ENCODE measurements at places on chromosomes 3 and 15. TPM values are rescaled to one million over a fixed set of nuclear protein-coding genes. Genes with fewer than 3 reads are reported as not detected.

Gene CLDN11
- total RNA-seq, result 36.7 TPM

Gene TGM4
- not detected for total RNA-seq

Gene IL17RC
- 33.3 TPM for total RNA-seq

Gene SAMD7
- total RNA-seq, result not detected

Gene CNTN3
- total RNA-seq, result 10.8 TPM

Gene SPSB4
- total RNA-seq, result 0.29 TPM

Gene CHRM5
- not detected for total RNA-seq

Gene IL17RB
- 13.3 TPM for total RNA-seq

Gene GPR87
- not detected for total RNA-seq

Gene EPHA3
- total RNA-seq, result 15.3 TPM

Gene CCDC191
- 7.2 TPM for total RNA-seq

Gene STT3B
- 123 TPM for total RNA-seq

Gene ANAPC13
- total RNA-seq, result 53.6 TPM

Gene ZDHHC19
- 1.2 TPM for total RNA-seq

Gene SAMMSON
- not detected for total RNA-seq

Gene ITGA11
- 2.6 TPM for total RNA-seq

DNA sequence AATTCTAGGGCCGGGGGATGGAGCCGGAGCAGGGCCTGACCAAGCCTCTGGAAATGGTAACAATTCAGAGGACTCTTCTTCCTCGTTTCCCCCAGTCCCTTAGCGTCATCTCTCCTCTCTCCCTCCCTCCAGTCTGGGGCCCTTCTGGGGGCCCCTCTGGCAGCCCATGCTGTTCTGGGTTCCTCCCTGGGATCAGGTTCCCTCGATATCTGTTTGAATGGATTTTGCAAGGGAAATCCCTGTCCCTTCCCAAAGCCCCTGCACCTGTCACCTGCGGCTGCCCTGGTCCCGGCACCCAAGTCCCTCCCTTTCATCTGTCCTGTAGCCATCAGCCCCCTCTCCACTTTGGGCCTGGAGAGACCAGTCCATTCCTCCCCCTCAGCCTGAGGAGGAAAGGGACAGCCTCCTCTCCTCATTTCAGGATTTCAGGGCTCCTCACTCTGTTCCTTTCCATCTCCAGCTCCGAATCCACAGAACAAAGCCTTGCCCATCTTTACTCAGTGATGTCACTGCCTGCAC is 1.7 kb upstream of the PLCB2 start:
- DNase-seq, result no peak

- DNase-seq, result no peak
These were observed 70.5 kb downstream of the LRTM1 start for GRCh38 chr3:54857343-54857742.

GRCh38 chr3:19559724-19560442 is 374.1 kb downstream of the EFHB start:
- no peak for DNase-seq

- DNase-seq, result no peak
These were observed 25.8 kb downstream of the DYNC1LI1 start for GRCh38 chr3:32544894-32545293.

DNA sequence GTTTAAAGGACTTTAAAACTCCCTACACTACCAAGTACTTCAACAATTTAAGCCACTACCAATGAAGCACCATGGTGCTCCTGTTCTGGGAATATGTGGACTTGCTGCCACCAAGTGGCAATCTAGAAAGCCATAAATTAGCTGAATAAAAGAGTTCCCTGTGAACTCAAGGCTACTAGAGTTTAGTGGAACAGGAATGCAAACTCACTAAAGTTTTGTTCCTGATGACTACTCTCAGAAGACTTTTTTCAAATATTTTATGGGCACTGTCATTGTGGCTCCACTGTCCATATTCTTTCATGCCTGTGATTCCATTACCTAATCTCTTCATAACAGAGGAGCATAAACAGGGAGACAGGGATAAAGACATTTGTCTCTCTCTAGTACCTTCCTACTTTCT is 63.9 kb downstream of the TMCC1 start:
- DNase-seq, result peak; percentile 67

DNA sequence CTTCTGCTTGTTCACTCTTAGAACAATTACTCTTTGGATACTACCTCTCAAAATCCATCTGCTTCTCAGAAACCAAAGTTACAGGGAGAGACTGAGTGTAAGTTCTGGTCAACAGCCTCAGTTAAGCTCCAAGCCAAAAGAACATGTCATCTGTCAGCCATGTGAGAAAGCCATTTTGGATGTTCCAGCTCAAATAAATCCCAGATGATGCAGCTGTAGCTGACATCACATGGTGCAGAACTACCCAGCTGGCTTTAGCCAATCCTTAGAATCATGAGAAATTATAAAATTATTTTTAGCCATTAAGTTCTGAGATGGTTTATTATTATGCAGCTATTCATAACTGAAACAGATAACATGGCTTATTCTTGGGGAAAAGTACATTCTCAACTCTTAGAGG is 696.0 kb downstream of the ZNF385D start:
- no peak for DNase-seq

- DNase-seq, result no peak
These were observed 50.9 kb downstream of the KLHL6 start for GRCh38 chr3:183504597-183504996.

GRCh38 chr3:11606865-11607440 is 36.8 kb downstream of the VGLL4 start:
- DNase-seq, result no peak

GRCh38 chr3:41684797-41685735 is 276.8 kb downstream of the ULK4 start:
- no peak for DNase-seq

GRCh38 chr3:174822320-174822719 is 36.8 kb upstream of the NAALADL2 start:
- DNase-seq, result no peak

- DNase-seq, result no peak
These were observed 437.0 kb downstream of the TUSC7 start for GRCh38 chr3:117146571-117146970.

- DNase-seq, result no peak
These were observed 50.8 kb upstream of the PPIB start for GRCh38 chr15:64213646-64214045.

- no peak for DNase-seq
These were observed 66.3 kb downstream of the NIPA2 start for GRCh38 chr15:22904736-22905135.

GRCh38 chr3:53030619-53031449 is 15.0 kb downstream of the SFMBT1 start:
- DNase-seq, result no peak

DNA sequence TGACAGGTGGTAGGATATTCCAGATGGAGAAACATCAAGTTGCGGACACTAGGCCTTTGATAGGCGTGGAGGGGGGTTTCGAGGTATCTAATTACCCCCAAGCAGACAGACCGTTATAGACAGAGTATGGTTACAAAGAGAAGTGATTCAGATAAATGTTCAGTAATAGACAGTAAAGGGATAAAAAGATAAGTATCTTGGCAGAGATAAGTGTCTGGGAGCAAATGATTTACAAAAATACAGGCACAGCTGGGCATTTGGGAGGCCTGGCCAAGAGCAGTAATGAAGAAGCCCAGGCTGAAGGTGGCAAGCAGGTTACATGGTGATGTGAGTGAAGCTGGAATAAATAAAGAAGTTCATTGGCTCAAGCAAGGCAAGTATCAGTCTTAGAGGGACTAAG is 659 bp upstream of the MYH15 start:
- DNase-seq, result no peak

DNA sequence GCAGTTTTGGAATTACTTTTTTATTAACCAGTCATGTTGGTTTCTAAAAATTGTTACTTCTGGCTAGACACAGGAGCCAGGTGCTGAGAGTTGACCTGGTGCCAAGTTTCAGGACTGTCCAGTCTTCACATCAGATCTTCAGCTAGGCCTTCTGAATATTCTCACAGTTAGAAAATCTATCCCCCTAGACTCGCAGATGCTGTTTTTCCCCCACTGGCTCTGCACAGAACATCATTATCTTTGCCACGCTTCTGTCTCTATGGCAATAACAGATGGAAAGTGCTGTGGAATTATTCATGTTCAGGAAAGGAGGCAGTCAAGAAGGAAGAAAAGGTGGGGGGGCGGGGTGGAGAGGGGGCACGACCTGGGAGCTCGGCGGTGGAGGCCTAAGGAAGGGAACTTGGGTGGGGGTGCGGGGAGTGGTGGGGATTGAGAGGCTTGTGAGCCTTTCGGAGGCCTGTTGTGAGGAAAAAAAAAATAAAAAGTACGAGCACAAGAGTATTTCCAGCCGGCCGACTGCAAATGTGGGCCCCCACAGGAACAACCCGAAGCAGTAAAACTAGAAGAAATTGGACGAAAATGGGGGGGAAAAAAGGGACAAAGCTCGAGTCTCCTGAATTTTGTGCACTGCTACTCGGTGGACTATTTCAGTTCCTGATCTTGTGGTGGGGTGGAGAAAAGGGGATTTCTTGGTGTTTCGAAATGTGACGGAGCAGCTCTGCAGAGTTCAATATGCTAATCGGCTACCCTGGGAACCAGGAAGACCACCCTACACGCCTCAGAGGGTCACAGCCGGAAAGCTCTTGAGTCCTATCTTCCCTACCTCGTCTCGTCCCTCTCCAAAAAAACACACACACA is 1.5 kb upstream of the SKIL start:
- DNase-seq, result peak; percentile 22

GRCh38 chr3:24591661-24592555 is 97.3 kb upstream of the THRB start:
- DNase-seq, result no peak

GRCh38 chr3:57689367-57690053 is 3.4 kb downstream of the DENND6A start:
- no peak for DNase-seq

DNA sequence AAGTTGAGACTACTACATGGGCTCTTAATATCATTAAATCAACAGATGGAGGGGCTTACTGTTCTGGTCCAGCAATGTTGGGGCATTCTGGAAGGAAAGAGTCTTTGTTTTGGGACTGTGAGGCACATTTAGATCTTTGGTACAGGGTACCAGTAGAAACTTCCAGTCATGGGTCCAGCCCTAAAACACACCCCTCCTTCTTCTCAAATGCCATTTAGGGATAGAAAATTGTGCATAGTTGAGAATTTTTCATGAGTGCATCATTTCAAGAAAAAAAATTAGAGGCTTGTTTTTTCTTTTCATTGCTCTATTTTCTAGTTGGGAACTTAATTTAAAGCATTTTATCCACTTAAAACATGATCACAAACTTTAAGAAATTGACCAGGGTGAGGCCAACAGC is 4.1 kb upstream of the RTP1 start:
- DNase-seq, result no peak

GRCh38 chr3:63807961-63808565 is 11.0 kb upstream of the C3orf49 start:
- DNase-seq, result no peak

- DNase-seq, result no peak
These were observed 29.1 kb upstream of the CHST2 start for GRCh38 chr3:143090486-143090885.
